ENCODE measurements at places on chromosomes 11 and 22. TPM values are rescaled to one million over a fixed set of nuclear protein-coding genes. Genes with fewer than 3 reads are reported as not detected.

DNA sequence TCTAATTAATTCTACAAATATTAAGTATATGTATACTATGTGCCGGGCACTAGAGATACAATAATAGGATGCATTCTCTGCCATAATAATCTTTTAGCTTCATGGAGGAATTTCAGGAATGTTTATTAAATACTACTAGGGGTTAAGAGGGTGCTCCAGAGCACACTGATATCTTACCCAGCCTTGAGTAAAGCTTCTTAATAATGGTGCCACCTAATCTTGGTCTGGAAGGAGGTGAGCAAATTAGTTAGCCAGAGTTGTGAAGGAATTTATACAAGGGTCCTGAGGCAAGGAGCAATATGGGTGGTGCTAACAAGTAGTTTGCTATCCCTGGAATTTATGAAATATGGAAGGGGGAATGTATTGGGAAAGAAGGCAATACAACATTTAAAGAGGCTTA lies 21.7 kb downstream of the ELP4 start:
- no peak for DNase-seq

- DNase-seq = no peak
These were observed 22.3 kb downstream of the RTL6 start for GRCh38 chr22:44475706-44476105.

- no peak for DNase-seq
These were observed 200.0 kb downstream of the AASDHPPT start for GRCh38 chr11:106277484-106277883.

GRCh38 chr11:95415837-95416304 lies 184.9 kb upstream of the SESN3 start:
- no peak for DNase-seq

DNA sequence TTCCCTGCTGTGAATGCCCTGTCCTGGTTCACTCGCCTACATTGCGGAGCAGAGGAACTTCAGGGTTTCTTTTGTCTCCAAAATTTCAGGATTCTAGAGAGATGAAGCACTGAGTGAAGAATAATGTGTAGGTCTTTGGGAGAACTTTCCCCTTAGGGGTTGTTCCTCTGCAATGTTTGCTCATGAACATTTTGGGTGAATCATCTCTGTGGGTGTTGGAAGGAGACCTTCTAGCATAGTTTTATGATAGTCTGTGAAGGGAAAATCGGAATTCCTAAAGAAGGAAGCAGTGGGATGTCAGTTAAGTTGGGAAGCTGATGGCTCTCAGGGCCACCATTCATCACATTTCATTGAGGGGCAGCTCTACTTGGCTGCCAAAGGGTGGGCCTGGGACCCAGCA lies 64.8 kb downstream of the MIAT start:
- no peak for DNase-seq

DNA sequence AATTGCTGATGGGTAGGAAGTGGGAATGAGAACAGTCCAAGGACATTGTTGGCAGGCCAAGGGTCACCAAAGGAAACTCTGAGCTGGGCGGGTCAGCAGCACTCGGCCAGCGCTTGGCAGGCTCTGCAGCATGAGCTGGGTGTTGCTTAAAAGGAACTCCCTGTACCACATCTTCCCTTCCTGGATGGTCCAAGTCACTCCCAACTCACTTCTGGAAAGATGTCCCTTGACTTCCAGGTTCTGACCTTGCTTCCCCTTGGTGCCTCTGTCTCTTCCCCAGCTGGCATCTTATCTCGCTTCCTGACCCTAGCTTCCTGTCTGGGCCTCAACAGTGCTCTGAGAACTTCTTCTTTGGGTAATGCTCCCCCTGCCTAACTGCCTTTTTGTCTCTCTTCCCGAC lies 24.8 kb upstream of the SWAP70 start:
- no peak for DNase-seq

PIWIL4 gene
- polyA plus RNA-seq = 6.6 TPM

SNX32 gene
- polyA plus RNA-seq = 1.6 TPM

INSC gene
- polyA plus RNA-seq = 0.60 TPM

ZNF195 gene
- polyA plus RNA-seq = 35.0 TPM

STK33 gene
- 28.4 TPM for polyA plus RNA-seq

TCIRG1 gene
- 37.7 TPM for polyA plus RNA-seq

PDGFD gene
- 7.6 TPM for polyA plus RNA-seq

All from right lung (tissue), 10 donors.